Hematopoietic multipotent progenitor cell treated with erythropoietin and hydrocortisone succinate and interleukin-3 and kit ligand, for 6 days (in vitro differentiated cells): ENCODE measurements at places on chromosomes 3 and 15.

DNA sequence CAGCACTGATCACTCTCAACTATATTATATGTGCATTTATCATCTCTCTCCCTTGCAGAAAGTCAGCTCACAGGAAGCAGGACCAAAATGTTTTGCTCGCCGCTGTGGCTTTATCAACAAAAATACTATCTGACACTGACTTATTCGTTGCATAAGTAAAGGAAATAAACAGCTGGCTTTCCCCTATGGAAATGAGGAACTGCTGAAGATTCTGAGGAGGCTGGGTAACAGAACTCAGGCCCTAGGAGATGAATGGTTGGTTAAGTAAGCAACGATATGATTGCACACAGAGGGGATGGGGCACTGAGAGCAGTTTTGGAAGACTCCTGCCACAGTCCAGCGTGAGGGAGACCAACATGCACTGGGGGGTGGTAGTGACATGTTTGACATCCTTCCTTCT is 181.1 kb downstream of the STT3B start:
- DNase-seq, result peak; percentile 36

DNA sequence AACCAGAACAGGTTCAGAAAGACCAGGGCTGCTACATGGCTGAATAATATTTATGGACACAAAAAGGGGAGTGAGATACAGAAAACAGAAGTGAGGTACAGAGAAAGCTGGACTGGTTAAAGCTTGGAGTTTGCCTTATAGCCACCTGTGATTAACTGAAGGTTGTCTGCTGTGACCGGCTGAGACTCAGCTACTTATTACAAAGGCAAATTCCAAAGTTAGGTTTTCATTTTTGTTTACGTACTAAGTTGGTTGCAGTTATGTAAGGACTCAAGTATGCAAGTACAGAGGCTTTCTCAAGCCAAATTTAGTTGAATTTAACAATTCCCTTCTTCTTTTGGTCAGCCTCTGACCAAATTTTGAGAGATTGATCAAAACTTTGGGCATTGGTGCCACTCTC is 264.6 kb downstream of the THSD4 start:
- DNase-seq, result no peak

GRCh38 chr15:99051308-99051707 is 43.7 kb upstream of the PGPEP1L start:
- no peak for DNase-seq

DNA sequence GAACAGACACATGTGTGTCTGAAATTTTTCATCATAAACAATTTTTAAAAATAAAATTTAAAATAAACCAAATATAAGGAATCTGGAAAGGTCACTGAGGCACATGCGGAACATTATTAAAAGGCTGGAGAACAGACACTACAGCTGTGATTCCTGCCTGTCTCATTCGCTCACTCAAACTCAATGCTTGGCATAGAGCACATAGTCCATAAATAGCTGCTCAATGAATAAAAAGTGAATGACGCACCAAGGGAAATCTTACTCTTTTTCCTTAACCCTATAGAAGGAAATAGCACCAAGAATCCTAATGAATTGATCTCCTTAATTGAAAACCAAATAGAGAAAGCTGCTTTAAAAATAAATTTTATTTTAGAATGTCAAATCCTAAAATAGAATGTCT is 98.4 kb downstream of the FSIP1 start:
- no peak for DNase-seq

DNA sequence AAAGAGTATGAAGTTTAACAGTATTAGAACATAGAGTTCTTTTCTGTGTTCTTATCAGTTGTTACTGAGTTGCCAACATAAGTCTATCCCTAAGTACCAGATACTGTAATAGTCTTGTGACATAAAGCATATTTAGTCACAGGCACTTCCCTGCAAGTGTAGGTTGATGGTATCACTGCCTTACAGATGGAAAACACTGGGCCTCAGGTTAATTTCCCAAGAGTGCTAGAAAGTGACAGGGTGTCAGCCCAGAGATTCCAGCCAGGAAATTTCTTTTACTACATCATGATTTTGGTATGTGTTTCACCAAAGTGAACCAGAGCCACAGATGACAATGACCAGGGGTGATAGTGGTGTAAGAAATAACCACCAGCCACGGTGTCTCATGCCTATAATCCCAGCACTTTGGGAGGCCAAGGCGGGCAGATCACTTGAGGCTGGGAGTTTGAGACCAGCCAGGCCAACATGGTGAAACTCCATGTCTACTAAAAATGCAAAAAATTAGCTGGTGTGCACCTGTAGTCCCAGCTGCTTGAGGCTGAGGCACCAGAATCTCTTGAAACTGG is 3.2 kb downstream of the EIF1B start:
- peak; percentile 72 for DNase-seq

GRCh38 chr3:39460677-39461076 is 6.8 kb upstream of the MOBP start:
- no peak for DNase-seq

- DNase-seq, result no peak
Observed at GRCh38 chr3:15325228-15325627, 7.2 kb downstream of the SH3BP5 start.

DNA sequence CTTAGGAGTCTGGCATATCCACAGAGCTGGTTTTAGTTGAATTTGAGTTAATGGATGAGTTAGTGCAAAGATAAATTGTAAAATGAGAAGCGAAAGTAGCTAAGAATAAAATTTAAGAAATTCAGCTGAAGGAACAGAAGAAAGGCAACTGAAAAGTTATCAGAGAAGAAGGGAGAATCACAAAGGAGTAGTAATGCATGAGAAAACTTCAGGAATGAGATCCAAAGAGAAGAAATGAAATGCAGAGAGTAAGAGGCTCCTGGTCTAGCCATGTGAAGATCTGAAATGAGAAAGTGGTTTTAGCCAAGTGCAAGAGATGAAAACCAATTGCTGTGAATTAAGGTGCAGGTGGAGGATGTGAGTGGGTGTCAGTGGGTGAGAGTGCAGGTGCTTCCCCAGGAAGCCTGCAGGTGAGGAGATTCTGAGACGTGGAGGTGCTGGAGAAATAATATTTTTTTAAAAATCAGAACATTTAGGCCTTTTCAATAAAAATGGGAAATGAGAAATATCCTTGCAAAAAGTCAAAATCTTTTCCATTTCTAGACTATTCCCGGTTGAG is 18.5 kb downstream of the KBTBD8 start:
- no peak for DNase-seq

DNA sequence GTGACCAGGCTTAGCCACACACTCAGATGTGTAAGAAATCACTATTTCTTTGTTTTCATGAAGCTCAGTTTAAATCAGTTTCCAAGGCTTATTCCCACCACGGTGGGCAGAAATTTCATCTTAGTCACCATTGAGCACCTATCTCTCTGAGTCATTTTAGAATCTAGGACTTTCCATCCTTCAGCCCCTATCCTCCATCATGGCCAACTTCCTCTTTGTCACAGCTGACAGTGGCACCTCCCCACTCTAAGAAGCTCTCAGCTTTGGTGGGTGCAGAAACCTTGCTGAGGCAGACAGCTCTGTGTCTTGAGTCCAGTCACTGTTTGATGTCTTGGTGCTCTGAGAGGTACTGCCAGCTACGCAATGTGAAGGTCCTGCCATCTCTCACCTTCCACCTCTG is 32.9 kb downstream of the SNTN start:
- DNase-seq, result no peak

- DNase-seq, result no peak
Observed at GRCh38 chr15:80176443-80176842, 23.6 kb downstream of the FAH start.

DNA sequence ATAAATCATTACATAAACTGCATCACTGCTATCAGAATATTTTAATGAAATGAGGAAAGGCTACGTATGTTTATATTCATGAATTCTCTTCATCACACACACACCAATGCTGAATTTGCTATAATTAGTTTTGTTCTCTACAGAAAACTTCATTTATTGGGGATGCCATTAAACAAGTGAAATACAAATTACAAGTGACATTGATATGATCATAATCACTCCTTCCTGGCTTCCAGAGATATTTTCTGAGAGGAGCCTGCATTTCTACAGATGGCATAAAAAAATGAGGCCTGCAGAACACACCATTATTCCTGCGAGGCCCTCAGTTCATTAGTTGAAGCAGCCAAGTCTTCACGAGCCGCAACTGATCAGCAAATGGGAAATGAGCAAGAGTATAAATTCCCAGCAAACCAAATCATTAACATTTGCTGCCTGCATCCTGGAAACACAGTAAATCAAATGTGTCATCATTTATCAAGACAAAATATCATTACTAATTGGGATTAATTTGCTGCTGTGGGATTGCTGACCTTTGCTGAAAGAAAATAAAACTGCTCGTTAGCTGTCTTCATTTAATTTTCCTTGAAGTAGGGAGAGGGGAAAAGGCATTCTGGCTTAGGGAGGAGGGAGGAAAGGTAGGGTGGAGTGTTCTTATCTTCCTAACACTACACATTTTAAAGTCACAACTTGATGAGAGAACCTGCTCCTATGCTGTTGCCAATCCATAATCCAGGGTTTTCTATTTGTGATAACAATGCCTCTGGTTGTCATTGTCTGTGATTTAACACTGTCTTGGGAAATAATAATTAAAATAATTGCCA is 921.9 kb downstream of the SQOR start:
- DNase-seq, result no peak

DNA sequence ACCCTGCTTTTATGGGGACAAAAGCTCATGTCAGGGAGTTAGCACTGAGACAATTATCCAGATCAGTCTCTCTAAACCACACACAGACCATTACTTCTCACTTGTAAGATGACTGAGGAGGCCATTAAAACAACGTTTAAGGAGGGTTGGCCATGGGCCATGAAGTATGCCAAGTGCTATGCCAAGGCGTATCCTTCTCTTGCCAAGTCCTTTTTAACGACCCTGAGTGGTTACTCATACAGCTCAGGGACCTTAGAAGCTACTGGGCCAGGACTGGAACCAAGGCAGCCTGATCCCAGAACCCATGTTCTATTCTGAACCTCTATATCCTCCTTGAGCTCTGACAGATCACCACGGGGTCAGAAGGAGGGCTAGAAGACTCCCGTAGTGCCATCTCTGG is 50.0 kb downstream of the NMNAT3 start:
- DNase-seq, result no peak

DNA sequence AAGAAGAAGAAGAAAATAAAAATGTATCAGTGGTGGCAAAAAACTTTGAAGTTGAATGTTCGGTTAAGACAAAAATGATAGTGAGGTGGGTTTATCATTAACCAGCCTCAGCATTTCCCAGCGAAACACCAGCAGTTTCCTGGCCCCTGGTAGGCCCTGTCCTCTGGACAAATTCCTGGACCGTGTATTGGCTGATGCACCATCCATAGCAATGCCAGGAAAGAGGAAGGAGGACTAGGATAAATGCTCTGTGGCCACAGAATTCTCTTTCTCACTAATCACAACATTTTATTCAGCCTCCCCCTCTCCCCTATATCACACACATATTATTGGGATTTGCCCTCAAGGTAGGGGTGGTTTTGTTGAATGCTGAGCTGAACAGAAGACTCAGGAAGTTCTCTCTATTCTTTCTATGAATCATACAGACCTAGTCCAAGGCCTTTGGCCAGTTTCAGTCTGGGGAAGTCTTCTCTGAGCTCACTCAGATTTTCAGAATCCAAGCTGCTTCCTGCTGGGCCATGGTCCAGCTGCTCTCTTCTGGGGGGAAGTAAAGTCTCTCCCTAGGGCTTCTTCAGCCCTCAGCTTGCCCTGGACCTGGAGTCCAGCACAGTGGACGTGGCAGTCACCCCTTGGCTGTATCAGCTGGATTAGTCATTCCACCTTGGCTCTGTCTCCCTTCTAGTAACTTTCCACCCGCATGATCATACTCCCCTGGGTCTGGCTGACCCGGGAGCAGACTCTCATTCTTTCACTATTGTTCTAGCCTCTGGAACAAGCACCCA is 27.6 kb downstream of the SLC28A1 start:
- no peak for DNase-seq

- no peak for DNase-seq
Observed at GRCh38 chr15:69757186-69757585, 304.6 kb downstream of the RPLP1 start.

GRCh38 chr3:124966521-124967445 is 32.2 kb upstream of the MUC13 start:
- no peak for DNase-seq

DNA sequence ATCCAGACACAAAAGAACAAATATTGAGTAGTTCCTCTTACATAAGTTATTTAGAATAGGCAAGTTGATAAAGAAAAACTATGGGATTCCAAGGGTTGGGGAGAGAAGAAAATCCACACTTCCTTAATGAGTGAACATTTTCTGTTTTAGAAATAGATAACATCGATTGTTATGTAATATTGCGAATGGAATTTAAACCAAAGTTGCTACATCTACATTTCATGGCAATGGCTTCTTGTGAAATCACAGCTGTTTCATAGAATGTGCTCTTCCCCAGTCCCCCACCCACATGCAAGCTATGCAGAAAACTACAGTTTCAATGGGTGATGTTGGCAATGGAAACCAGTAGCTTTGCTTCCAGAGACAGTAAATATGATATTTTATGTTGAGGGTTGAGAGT is 1639.5 kb downstream of the SI start:
- no peak for DNase-seq

- no peak for DNase-seq
Observed at GRCh38 chr15:71180986-71181853, 65.9 kb downstream of the THSD4 start.

- peak; percentile 67 for DNase-seq
Observed at GRCh38 chr3:35664460-35664919, 25.2 kb downstream of the ARPP21 start.

GRCh38 chr15:46858150-46858549 is 859.2 kb upstream of the SEMA6D start:
- DNase-seq, result no peak

DNA sequence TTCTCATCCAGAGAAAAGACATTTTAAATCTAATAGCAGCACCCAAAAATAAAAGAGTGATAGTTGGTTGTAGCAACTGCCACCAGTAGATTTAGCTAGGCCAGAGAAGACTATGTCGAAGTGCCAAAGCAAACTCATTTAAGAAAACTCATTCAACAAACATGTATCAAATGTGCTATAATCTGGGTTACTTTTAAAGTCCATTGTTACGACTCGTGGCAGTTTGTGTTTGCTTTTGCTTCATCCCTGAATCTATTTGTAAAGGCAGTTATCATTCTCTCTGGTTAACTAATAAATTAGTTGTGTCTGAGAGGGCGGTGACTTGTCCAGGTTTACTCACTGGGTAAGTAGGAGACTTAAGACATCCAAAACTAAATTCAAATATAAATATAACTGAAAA is 159.4 kb downstream of the ZIC4 start:
- DNase-seq, result no peak
